ENCODE measurements at places on chromosomes 3 and 15.

DNA sequence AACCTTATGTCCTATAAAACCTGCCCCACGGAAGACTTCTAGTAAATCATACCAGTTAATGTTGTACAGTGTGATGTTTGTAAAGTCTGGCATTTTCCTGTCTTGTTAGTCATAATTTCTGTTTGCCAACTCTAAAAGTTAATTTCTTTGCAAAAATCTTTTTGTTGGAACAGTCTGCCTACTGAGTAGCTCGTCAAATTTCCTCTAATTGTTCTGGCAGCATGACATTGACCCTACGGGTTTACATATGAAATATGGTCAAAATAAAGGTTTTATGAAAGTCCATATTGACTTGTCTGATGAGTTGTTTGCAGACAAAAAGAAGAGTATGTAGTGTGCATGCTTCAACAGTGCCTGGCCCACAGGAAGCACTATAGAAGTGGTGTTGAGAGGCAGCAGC is 79.8 kb upstream of the SOX2 start:
- no peak for DNase-seq

DNA sequence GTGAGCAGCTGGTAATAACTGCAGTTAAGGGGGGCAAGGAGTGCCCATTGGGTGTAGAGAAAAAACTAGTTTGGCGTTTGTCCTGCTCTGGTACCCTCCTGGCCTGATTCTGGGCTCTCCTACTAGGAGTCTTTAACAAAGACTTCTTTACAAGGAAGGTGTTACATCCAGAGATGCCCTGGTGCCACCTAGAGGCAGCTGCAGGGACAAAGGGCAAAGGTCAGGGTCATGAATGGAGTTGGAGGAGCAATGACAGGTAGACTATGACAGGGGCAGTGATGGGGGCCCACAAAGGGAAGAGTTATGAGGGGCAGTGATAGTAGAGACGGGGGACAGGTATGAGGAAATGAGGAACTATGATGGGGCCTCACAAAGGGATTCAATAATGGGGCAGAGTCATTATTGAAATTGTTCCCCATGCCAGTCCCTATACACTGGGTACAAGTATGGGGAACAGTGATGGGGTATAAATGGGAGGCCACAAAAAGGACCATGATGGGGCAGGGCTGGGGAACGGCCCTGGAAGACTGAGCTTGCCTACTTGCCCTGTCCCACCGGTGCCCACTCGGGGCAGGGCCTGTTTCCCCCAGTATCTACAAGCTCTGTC is 7.9 kb downstream of the CCDC71 start:
- DNase-seq = no peak

- DNase-seq = no peak
These were observed 10.9 kb downstream of the APH1B start for GRCh38 chr15:63288342-63288741.

DNA sequence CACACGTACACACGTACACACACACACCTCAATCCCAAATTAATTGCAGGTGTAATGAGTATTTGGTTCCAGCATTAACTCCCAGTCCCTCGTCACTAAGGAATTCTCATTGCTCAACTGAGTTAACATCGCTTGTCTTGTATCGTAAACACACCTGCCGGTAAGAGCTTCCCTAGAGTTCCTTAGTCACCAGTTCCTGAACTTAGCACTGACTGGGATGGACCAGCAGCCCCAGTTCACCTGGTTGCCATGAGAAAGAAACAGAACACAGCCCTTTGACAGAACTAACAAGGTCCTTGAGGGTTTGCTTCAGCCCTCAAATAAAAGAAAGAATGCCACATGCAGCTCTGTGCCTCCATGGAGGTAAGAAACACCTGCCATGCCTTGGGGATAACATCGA is 66.3 kb upstream of the SLCO3A1 start:
- DNase-seq = no peak

DNA sequence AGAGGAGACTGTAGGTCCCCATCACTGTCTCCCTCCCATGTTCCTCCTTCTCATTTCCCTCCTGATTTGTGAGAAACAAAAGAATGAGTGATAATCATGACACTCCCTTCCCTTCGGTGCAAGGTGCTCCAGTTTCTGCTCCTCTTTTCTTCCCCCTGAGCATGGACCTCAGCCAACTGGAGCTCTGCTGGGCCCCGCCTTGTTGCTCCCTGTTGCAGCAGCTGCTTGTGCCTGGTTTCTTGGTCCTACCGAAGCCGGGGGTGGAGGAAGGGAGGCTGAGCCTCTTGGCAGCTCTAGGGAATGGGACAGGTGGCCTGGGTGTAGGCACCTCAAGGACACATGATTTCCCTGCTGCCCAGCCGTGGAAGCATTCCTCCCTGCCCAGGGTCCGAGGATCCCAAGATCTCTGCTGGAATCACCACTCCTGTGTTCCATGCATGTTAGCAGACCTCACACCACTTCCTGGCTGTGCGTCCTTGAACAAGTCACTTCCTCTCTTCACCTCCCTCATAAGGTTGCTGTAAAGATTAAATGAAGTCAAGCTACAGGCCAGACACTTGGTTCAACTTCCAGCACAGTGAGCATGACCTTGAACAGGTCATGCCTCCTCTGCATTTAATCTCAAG is 131.6 kb upstream of the ABHD17C start:
- no peak for DNase-seq

- no peak for DNase-seq
These were observed 21.0 kb upstream of the SLC25A38 start for GRCh38 chr3:39362192-39362591.

- peak; percentile 53 for DNase-seq
These were observed 64.2 kb downstream of the TBC1D5 start for GRCh38 chr3:17678116-17678741.

DNA sequence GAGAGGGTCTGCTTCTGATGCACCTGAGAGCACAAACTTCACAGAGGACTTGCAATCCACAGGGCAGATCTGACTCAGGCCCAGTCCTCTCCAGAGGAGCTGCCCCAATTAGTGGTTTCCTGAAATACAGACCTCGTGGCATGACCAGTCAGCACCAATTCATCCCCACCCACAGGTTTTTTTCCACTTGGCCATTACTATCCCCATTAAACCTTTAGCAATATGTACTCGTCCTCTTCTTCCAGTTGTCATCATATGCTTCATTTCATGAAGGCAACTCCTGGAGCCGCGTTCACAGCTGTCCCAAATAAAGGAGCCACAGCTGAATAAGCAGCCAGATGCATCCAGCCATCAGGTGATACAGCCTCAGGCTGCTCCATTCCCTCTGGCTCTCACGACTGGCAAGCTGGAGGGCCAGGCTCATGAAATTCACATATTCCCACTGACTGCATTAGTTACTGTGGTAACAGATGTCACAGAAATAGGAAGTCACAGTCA is 163.1 kb downstream of the FMN1 start:
- peak; percentile 52 for DNase-seq

- no peak for DNase-seq
These were observed 154.5 kb downstream of the ZNF621 start for GRCh38 chr3:40679290-40679689.

DNA sequence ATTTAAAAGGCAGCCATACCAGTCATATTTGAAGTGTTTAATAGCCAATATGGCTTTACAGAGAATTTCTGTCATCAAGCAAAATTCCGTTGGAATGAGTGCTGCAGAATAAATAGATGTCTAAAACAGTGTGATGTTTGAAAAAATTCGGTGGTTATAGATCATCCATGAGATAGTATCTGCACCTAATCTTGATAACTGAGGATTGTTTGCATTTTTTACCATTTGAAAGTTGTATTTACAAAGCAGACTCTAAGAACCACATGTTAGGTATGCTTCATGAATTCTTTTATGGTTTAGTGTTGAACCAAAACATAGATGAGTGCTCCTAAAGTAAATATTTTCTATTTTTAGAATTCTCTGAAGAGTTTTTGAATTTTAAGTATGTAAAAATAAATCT is 476.1 kb downstream of the NAALADL2 start:
- DNase-seq = peak; percentile 70

DNA sequence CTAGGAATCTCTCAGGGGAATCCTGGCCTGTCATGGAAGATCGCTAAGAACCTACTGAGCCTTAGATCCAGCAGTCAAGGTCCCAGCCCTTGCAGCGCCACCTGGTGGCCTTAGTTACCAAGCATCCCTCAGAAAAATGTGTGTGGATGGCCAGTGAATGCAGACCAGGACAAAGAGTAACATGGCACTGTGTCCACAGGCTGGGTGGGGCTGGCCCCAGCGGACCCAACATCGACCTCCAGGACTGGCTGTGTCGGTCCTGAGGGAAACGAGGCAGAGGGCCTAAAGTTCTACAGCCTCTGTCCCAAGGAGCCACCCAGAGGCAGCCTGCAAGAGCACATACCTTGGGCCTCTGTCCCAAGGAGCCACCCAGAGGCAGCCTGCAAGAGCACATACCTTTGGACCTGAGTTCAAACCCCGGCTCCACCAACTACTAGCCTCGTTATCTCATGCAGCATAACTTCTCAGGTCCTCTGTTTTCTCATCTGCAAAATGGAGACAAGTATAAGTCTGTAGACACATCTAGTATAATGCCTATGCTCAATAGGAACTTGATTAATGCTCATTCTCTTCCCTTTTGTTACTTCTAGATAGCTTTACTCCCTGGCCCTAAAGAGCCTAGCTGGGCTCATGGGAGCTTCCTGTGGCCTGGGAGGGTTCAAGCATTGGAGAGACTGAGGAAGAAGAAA is 57.5 kb upstream of the HERC1 start:
- DNase-seq = peak; percentile 78

DNA sequence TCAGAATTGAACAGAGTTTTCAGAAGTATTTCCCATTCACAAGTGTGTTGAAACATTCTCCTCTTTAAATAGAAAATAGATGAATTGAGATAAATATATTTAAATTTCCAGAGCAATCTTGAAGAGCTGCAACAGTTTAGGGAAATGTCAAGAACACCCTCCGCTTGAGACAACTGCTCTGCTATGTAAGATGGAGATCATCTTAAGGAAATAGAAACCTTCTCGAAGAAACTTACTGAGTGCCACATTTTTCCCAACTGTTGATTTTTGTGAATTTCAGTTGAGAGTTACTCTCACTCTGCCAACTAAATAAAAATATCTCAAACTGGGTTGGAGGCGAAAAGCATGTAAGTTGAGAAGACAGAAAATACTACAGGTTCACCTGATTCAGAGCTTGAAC is 78.0 kb downstream of the SUCLG2 start:
- no peak for DNase-seq

DNA sequence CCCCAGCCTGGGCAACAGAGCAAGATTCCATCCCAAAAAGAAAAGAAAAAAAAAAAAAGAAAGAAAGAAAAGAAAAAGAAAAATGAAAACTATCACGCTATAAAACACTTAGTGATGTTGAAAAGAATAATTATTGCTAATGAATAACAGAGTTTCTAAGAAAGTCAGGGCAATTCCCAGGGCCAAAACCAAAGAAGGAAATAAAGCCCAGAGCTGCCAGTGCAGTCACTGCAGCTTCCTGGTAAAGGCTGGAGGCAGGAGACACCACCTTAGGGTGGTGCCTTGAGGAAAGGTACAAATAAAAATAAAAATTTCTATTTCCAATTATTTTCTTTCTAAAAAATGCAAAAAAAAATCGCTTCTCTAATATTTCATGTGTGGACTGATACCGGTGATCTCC is 19.7 kb upstream of the UACA start:
- no peak for DNase-seq

GRCh38 chr15:58459045-58459444 is 27.3 kb downstream of the LIPC start:
- DNase-seq = no peak

DNA sequence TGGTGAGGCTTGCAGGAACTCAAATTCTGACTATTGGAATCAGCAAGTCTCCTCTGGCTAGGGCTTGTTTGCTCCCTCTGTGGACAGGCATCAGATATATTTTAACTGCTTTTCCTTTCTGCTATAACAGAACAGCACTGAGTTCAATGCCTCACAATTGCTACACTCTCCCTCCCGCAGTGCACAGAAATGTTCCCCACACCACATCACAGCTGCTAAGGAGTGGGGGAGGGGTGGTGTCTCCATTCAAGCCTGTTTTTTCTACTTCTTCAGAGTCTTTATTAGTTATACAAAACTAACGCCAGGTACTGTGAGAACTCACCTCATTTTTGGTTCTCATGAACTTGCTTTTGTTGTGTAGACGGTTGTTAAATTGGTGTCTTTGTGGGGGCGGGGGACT is 68.5 kb downstream of the BCHE start:
- no peak for DNase-seq

DNA sequence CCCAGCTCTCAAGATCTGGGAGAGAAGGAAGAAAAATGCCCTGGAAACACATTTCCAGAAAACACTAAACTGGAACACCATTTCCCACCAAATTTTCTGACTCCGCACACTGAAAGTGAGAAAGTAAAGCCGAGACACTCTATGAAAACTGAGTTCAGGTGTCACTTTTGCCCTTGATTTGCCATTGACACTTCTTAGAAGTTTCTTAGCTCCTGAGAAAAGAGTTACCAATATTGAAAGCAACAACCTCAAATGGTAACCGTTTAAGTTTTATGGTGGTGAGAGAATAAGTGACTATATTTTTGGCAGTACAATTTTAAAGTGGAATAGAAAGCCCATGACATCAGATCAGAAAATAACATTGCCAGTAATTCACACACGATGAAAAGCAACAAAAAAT is 39.0 kb downstream of the CD86 start:
- DNase-seq = no peak

DNA sequence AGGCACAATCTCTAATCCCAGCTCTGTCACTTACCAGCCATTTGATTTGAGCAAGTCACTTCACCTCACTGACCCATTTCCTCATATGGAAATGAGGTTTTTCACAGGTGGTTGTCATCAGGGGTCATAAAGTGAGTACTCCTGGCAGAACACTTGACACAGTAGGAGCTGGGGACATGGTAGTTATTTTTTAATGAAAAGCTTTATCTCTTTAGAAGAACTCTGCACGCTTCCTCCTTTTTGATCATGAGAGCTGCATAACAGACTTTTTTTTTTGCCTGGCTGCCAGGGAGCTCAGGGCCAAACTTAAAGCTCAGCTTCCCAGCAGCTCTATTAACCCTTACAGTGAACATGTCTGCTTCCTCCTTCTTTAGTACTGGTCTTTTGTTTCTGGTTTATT is 8.4 kb downstream of the VWA5B2 start:
- no peak for DNase-seq

DNA sequence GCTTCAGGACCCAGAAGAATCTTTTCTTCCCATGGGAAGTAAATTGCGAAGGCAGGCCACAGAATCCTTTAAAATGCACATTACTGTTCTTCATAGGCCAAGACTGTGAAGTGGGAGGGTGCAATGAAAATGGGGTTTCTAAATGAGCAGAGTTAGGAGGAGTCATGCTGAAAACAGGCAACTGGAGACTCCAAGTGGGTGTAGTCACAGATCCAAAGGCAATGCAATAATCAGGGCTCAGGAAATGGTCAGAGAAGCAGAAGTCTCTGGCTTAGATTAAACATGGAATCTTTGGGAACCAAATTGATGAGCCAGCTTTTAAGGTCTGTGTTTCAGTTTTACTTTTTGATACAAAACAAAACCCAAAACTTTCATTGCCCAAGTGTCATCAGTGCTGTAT is 37.6 kb downstream of the HHLA2 start:
- no peak for DNase-seq

DNA sequence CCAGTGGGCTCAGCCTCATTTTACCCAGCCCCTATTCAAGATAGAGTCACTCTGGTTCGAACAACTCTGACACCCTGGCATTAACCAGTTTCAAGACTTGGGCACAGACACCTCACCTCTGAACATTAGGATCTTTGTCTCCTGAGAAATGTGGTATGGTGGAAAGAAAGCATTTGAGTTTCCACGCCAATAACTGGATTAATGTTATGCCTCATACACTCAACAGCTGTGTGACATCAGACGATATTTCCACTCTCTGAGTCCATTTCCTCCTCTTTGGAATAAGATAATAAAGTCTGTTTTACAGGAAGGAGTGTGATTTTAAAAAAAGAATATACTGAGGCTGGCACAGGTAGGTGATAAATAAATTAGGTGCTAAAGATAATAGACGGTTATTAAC is 121.3 kb upstream of the CHL1 start:
- no peak for DNase-seq

All from EL (cell line).